ENCODE measurements at places on chromosomes 1 and 21. TPM values are rescaled to one million over a fixed set of nuclear protein-coding genes. Genes with fewer than 3 reads are reported as not detected.

Gene CSF3R
- not detected for total RNA-seq

Gene TRAF3IP3
- not detected for total RNA-seq

Gene FRRS1
- 1.7 TPM for total RNA-seq

Gene BACE2
- total RNA-seq: 20.2 TPM

Gene C2CD2
- 6.8 TPM for total RNA-seq

Gene TTC22
- total RNA-seq: not detected

Gene NPR1
- total RNA-seq: 2.6 TPM

Gene FAM131C
- 13.5 TPM for total RNA-seq

Gene BTBD8
- total RNA-seq: 0.49 TPM

Gene RNF186
- total RNA-seq: not detected

Gene DISP3
- 0.48 TPM for total RNA-seq

Gene S1PR1
- total RNA-seq: 0.08 TPM

Gene PAQR6
- total RNA-seq: 4.6 TPM

Gene GJA4
- not detected for total RNA-seq

Gene MKNK1
- 20.8 TPM for total RNA-seq

Gene P3R3URF
- not detected for total RNA-seq

Gene PROK1
- not detected for total RNA-seq

Gene ASPM
- total RNA-seq: 17.6 TPM

Gene KRTAP19-1
- not detected for total RNA-seq

Gene FCRL5
- total RNA-seq: not detected

Gene EVA1C
- total RNA-seq: 55.6 TPM

Gene SEMA4A
- total RNA-seq: 0.37 TPM

Gene SLAMF8
- 0.16 TPM for total RNA-seq

Gene CALML6
- 0.23 TPM for total RNA-seq

Gene MAEL
- not detected for total RNA-seq

Gene NECTIN4
- 1.9 TPM for total RNA-seq

Gene ARTN
- 0.33 TPM for total RNA-seq

Gene FCER1G
- total RNA-seq: not detected

Gene OR2M3
- total RNA-seq: not detected

Gene ZBTB8A
- total RNA-seq: 4.8 TPM

Gene ARF1
- 452 TPM for total RNA-seq

Gene GJA9
- not detected for total RNA-seq

Gene RUNX3
- 4.8 TPM for total RNA-seq

Gene C1QTNF12
- total RNA-seq: 1.5 TPM

Gene CLEC20A
- total RNA-seq: not detected

Gene SLC39A1
- 161 TPM for total RNA-seq

Gene FCGR2B
- not detected for total RNA-seq

Gene C1orf94
- 0.06 TPM for total RNA-seq

Gene TRPM2
- total RNA-seq: 8.3 TPM

Gene OR2AK2
- total RNA-seq: not detected

Gene OR1C1
- total RNA-seq: not detected

Gene MSH4
- 0.02 TPM for total RNA-seq

Gene CFHR1
- not detected for total RNA-seq

Gene RPRD2
- 13.6 TPM for total RNA-seq

Gene FALEC
- 0.33 TPM for total RNA-seq

Gene KIF21B
- 1.8 TPM for total RNA-seq

Gene PTAFR
- 0.11 TPM for total RNA-seq

Gene RAD54L
- 11.2 TPM for total RNA-seq

Gene FAM72B
- 6.8 TPM for total RNA-seq

Gene EXTL1
- total RNA-seq: not detected

Gene EXO1
- total RNA-seq: 22.2 TPM

All from A549 treated with AZD2906 at 1 μM for 4 hours (cell line).